ENCODE measurements at places on chromosomes 6 and 20.

DNA sequence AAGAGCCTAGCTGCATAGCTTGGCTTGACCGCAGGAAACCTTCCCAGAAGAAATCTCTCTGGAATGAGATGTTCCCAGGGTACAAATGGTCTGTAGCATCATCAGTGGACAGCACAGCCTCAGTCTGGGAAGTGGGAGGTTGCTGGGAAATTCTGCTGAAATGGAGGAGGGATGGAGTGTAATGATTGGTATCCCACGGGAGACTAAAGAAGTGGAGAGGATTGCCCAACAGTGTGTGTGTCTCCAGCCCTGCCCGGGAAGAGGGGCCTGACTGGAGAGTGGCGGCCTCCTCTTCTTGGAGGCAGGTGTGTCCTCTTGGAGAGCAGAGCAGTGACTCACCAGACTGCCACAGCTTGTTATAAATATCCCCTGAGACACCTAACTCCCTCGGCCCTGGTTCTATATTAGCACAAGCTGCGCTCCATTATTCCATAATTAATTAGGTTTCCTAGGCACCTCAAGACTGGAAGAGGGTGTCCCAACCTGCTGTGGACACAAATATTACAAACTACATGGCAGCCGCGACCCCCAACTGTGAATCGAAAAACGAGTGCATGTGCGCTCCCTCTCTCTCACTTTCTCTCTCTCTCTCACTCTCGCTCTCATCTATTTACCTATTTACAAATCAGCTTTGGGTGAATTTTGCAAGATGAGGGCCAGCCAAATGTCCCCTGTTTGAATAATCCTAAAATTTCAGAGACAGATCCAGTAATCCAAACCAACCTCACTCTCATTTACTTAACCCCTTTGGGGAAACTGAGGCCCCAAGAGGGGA, 68.8 kb downstream of the FGD2 start:
- DNase-seq, result no peak

- DNase-seq, result no peak
Measured at GRCh38 chr6:23563323-23563722, 562.7 kb upstream of the NRSN1 start.

GRCh38 chr20:21614980-21615379, 90.5 kb upstream of the PAX1 start:
- no peak for DNase-seq

DNA sequence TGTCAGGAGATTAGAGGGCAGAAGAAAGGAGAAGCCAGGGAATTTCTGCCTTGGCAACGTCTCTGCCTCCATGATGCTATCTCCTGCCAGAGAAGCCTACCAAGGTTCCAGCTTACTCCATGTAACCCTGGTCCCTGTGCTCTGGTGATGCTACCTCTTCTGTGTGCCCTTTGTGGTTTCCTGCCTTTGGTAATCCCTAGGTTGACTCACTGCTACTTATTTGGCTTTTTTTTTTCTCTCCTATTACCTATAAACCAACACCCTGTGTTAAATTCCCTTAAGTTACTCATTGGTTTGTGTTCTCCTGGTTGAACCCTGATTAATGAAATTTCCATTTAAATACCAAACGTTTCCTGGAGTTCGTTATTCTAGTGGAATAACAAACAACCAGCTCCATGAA, 527.8 kb upstream of the FLRT3 start:
- DNase-seq, result no peak

- DNase-seq, result no peak
Measured at GRCh38 chr6:45757443-45758130, 258.1 kb downstream of the CLIC5 start.

- no peak for DNase-seq
Measured at GRCh38 chr20:61882716-61883615, 182.7 kb downstream of the TAF4 start.

DNA sequence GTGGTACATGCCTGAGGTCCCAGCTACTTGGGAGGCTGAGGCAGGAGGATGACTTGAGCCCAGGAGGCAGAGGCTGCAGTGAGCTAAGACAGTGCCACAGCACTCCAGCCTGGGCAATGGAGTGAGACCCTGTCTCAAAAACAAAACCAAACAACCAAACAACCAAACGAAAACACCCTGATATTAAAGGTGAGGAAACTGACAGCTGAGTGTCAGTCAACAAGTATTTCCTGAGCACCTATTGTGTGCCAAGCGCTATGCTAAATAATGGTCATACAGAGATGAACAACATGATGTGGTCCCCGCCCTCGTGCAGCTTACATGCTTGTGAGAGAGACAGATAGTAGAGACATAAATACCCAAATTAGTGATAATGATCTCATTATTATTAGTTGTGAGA, 1.9 kb upstream of the TULP1 start:
- no peak for DNase-seq

- no peak for DNase-seq
Measured at GRCh38 chr6:134663800-134664535, 285.9 kb downstream of the ALDH8A1 start.

DNA sequence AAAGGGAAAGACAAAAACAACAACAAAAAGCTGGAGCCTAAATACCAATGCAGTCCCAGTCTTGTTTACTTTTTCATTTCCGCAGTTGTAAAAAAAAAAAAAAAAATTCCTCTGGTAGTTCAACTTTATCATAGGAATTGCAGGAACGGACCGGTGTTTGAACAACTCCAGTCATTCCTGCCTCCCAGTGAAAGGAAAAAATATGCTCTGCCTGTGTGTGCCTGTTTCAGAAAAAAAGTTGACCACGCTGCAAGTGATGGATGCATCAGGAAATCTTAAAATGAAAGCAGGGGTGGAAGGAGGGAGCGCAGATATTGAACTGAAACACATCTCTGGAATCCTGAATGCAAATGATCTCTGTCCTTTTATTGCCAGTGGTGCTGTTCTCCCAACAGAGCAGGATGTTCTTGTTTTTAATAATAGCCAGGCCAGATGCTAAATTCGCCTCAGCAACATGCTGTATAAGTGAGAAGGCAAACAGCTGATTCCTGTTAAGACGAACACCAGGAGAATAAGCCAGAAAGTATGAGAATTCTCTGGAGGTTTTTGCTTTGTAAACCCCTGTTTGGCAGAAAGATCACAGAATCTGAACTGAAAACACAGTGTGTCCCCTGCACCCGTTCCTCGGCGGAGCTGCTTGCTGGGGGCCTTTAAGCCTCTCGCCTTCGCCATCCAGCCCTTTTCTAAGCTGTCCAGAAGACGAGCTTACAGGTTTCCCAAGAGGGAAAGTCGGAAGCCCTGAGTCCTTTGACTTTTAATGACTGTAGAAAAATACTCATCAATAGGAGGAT, 178.4 kb upstream of the SUPT3H start:
- no peak for DNase-seq

DNA sequence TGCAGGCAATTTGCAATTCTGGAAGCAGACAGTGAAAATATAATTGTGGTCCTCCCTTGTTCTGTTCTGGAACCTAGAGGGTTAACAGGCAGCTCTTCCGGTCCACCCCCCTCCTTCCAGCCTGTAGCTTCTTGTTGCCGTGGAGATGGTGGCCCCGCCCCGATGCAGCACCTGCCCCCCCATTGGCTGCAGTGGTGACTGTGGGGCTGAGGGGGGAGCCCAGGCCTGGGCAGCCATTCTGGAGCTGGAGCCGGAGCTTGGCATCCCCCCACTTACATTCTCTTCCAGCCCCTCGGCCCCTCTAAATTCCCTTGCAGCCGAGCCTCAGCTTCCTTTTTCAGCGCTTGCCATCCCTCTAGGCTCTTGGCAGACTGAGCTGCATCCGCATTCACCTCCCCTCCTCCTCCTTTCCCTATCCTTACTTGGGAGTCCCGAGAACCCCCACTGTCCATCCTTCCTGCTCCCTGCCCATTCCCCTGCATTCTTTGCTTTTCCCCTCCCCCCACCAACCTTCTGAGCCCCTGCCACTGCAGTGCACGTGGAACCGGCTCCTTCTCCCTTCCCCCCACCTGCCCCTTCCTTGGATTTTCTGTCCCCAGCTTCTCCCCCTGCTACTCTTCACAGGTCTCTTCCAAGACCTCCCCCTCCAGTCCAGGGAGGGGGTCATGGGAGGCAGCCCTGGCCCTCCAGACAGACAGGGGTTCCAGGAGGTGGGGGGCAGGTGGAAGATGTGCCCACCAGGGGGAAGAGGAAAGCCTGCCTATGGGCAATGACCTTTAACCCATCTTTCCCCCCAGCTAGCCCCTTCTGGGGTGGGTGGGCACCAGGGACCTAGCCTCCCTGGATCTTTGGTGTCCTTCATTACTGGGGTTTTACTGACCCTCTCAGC, 11.4 kb downstream of the SYNGAP1 start:
- DNase-seq, result peak; percentile 71

DNA sequence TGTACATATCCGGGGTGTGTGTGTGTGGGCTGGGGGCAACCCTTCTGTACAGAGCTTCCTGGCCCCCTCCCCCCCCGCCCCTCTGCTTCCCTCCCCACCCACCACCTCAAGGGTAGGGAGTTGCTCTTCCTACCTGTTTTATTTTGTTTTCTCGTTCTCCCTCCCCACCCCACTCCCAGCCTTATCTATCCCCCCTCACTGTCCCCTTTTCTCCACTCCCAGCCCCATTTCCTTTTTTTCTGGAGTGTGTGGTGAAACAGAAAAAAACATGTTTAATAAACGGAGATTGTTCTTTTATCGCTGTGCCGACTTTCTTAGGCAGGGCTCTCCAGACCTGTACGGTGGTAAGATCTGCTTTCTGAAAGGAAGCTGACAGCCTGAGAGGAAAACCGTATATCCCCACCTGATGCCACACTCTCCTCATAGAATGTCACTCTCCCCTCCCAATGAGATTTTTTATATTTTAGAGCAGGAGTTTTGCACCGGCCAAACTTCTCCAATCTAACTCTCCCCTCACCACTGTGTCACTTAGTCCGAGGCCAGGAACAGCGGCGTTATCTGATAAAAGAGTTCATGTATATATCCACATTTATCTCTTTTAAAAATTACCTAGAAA, 875 bp upstream of the ZBTB9 start:
- DNase-seq, result no peak

GRCh38 chr20:46363874-46364669, 42.3 kb downstream of the ELMO2 start:
- peak; percentile 75 for DNase-seq

- DNase-seq, result no peak
Measured at GRCh38 chr6:144395014-144395413, 109.9 kb downstream of the UTRN start.

- DNase-seq, result no peak
Measured at GRCh38 chr20:17334932-17335331, 108.1 kb downstream of the PCSK2 start.

GRCh38 chr6:47264775-47265184, 44.9 kb downstream of the TNFRSF21 start:
- no peak for DNase-seq

- no peak for DNase-seq
Measured at GRCh38 chr6:12001706-12002435, 10.2 kb upstream of the HIVEP1 start.

DNA sequence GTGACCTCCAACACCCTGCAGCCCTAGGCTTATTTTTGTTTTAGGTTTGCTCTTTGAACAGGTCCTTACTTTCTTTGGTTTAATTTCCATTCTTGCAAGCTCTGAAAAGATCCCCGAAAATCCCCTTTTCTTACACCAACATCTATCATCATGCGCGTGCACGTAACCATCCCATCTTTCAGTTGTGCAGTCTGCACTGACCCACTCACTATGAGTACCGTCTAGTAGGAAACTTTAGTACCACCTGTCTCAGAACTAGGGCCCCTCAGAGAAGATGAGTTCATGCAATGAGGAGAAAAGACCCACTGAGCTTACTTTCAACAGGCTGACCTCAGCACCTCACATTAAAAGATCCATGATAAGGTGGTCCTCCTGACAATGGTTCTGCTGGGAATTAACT, 120.6 kb upstream of the AGPAT4 start:
- no peak for DNase-seq

DNA sequence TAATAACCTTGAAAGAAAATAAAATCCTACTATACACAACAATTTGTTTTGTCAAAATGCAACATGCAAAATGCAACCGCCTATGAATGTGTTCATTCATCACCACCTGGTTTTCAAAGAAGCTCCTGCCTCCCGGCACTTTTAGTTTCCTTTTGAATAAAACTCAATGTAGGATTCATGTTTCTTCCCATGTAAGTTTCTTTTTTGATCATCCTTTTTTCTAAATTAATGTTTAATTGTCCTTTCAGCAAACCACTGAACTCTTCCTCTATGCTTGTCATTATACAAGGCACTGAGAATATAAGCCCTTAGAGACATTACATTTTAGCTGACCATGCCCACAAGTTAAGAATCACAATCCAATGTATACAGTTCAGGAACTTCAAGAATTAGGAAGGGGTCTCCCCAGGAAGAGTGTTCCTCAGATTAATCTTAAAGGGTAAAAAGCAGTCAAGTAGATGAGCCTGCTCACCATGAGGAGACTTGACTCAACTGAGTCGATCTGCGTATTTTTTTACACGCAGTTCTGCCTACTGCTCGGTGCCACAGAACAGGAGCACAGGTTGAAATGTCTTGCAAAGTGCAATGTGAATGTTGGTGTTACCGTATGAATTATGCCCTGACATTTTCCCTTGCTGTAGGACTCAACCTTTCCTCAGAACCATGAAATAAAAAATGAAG, 7.2 kb upstream of the THEMIS start:
- no peak for DNase-seq

- no peak for DNase-seq
Measured at GRCh38 chr6:128208078-128208477, 307.2 kb upstream of the THEMIS start.

GRCh38 chr20:17315407-17316231, 88.8 kb downstream of the PCSK2 start:
- DNase-seq, result no peak

GRCh38 chr6:25389471-25389870, 110.3 kb downstream of the CARMIL1 start:
- DNase-seq, result no peak

GRCh38 chr20:34403908-34404307, 40.8 kb downstream of the ITCH start:
- no peak for DNase-seq

DNA sequence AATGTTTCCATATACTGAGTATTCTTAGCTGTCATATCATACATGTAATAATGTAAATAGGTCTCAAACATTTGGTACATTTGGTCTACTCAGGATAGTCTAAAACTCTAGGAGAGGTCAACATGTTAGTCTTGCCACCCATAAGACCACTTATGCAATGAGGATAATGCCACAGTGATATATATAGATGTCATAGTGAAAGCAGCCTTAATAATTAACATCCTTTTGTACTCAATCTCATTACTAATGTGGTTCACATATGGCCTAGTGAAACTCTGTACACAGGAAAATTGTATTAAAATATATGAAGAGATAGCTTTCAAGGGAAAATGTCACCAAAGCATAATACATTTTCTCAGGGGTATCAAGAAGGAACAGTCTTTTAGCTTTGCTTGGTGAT, 577.9 kb downstream of the TFAP2B start:
- DNase-seq, result no peak

- no peak for DNase-seq
Measured at GRCh38 chr20:4046311-4046924, 31.1 kb upstream of the RNF24 start.

DNA sequence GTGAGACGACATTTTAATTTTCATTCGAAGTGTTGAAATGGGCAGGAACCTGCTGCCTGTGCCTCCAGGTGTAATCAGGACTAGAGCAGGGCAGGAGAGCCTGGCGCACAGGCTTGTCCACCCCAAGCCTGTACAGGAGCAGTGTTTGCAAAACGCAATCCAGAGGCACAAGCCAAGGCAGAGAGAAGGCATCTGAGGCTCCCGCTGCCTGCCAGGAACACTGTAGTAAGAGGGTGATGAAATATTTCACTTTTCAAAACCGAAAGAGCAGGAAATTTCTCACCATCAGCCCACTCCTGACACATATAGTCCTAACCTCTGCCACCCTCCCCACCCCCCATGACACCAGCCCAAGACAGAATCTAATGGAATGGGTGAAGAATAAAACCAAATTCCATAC, 132.5 kb downstream of the RTN4IP1 start:
- no peak for DNase-seq

All from stimulated activated CD8-positive, alpha-beta memory T cell treated with anti-CD3 and anti-CD28 coated beads, Interleukin-7, amount 100 ng/mL, for 1 hour (primary cell).